SK-N-SH treated with all-trans-retinoic acid at 6 μM for 48 hours (cell line): ENCODE measurements at places on chromosomes 2 and 18.

DNA sequence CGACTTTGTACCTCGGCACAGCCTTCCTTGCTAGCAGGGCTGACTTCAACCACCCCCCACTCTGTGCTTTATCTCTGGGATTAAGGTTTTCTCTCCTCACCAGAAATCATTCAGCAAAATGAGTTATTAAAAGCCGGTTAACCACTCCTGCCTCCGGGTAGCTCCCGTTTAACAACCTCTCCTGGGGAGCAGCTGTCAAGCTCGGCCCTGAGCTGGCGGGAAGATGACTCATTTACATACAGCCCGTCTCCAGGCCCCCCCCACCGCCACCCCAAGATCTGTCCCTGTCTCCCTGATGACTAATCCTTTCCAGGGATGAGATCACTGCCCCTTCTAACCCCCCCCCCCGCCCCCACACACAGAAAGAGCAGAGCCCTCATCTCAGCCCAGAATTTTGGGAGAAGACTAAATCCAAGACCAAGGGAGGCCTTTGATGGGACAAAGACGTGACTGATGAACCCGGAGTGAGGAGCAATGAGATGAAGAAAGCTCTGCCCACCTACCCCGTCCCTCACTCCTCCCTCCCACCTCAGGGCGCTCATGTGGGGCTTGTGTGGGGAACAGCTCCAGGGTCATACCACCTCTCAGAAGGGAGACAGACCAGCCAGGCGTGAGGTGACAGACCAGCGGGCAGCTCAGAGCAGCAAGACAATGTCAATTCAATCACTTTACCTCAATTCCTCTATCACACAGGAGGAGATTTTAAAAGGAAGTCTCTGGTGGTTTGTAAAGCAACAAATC, 131.4 kb downstream of the MSH2 start:
- ATAC-seq: peak; percentile 79

- no peak for ATAC-seq
Measured at GRCh38 chr2:204205538-204205937, 269.0 kb downstream of the ICOS start.

- ATAC-seq: no peak
Measured at GRCh38 chr2:169923977-169924376, 96.7 kb downstream of the UBR3 start.

DNA sequence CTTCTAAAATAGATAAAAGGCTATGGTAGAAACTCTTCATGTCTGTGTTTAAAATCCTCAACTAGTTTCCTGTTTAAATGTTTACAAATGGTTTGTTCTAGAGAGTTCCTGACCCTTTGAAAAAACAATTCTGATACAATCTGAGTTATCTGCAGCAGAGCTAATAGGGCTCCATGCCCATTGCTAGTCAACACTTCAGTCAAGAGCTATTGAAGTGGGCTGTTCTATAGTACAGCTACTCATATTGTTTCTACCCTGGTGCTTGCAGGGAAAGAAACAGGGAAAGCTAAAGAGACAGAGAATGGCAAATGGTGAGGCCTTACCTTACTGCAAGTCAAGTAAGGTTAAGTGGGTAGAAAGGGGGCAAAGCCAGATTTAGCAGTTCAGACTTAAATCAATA, 112.3 kb upstream of the CAVIN2 start:
- ATAC-seq: no peak

DNA sequence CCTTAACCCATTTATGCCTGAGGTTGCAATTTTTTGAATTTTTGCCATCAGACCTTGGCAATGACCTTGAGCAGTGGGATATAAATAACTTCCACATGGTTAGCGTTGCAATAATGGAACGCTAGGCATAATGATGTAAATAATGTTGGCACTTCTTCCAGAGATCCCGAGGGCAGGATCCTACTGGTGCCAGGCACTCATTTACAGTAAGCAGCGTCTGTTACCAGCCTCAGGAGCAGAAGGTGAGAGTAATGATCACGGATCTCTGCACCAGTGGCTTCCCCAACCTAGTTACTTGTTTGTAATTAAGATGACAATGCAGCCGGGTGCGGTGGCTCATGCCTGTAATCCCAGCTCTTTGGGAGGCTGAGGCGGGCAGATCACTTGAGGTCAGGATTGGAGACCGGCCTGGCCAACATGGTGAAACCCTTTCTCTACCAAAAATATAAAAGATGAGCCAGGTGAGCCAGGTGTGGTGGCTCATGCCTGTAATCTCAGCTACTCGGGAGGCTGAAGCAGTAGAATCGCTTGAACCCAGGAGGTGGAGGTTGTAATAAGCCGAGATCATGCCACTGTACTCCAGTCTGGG, 41.9 kb downstream of the CPO start:
- ATAC-seq: peak; percentile 12; the same call in 2 of the 3 replicates

DNA sequence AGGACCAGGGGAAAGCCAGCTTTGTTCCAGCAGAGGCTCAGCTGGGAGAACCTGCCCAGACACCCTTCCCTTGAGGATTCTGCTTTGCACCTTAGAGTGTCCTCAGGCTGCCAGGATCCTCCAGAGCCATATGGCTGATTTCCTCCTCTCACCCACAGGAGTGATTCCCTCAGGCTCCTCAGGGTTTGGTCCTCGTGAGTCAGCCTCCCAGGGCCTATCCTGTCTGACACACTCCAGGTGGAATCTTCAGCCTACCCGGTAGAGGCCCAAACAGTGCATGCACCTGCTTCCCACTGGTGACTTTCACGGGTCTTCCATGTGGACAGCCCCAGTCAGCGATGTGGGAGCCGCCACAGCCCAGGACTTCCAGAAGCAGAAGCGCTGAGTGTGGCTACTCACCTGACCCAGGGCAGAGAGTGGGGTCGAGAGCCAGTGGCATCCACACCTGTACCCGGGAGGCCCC, 73.3 kb downstream of the TFCP2L1 start:
- ATAC-seq: no peak

DNA sequence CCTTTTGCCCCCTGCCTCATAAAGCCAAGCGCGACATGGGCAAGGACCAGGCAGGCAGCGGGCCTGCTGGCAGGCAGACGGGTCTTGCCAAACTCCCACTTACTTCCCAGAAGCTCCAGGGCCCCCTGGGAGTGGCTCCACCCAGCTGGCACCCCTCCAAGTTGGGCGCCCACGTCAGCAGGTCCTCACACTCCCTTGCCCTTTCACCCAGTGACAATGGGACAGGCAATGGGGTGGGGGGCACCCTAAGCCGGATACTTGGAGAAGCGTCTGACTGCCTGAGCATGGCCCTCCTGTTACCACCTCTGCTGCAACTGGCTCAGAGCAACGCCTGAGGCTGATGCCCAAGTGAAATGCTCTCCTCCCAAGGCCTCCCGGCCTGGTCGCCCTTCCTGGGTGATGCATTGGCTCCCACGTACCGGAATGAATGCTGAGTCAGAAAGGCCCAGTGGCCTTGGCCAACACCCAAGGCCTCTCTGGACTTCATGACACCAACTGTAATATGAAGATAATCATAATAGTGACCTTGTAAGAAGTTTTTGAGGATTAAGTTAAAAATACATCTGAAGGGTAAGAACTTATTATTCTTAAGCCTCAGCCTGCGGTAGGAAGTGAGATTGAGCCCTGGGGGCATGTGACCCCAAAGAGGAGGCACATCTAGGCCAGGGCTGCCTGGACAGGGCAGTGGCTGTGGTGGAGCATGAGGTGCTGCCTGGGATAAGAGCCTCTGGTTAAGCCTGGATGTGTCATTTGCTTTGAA, 31.6 kb downstream of the KCNK3 start:
- peak; percentile 46 for ATAC-seq

DNA sequence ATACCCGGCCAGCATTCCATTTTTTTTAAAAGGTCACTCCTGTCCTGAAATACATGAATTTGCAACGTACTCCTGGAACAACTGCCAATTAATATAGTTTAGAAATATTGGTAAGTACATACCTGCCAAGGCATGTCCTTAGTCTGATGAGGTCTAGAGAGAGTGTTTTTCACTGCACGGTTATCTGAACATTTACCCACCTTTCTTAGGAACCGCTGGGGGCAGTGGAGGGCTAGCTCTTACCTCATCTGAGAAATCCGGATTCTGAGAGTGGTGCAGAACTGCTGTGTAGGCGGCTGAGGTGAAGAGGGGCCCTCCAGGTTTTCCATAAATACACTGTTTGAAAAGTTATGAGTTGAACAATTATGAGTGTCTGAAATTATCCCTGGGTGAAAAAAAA, 133.1 kb upstream of the CCDC195 start:
- ATAC-seq: no peak

DNA sequence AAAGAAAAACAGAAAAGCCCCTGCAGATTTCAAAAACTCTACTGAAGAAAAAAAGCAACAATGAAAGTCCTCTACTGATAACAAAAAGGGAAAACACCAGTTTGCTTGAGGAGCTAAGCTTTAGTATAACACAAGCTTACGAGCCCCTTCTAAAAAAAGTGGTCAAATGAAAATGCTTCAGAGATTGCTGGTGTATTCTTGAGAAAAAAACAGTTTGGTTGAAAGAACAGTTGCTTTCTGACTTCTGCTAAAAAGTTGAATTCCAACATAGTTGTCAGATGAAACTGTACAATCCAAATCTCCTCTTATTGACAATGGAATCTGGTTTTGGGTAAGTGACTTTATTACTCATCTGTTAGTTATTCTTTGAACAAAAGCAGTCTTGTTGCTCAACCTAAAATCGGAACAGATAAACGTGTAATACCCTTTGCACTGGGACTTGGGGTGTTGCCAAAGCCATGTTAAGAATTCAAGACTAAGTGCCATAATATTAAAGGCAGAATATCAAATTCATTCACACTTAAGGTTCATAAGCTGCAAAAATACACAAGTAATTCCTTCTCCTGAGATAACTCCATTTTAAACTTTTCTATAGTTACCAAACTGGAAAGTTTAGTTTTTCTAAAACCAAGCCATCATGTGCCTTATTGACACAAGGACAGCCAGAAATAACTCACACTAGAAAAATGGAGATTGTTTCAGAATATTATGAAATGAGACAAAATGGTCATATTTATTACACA, 45.3 kb upstream of the SPAG16 start:
- peak; percentile 80 for ATAC-seq

GRCh38 chr2:2767837-2768236, 436.8 kb upstream of the MYT1L start:
- ATAC-seq: no peak

- ATAC-seq: no peak
Measured at GRCh38 chr18:61727241-61728193, 165.3 kb downstream of the RNF152 start.

- ATAC-seq: peak; percentile 89
Measured at GRCh38 chr18:41906528-41907146, 48.4 kb upstream of the PIK3C3 start.

DNA sequence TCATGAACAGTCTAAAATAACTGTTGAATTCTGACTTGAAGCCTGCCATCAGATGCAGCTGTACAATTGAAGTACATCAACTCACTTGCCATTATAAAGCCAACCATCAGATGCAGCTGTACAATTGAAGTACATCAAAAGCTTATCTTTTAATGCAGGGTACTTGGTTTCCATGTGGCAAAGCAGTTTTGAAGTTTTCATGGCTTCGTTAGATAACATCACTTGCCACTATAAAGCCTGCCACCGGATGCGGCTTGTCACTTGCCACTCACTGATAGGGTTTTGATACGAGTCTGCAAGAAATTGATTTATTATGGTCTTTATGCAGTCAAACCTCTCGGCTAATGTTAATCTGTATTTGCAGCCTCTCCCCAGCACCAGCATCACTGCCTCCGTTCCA, 1605.8 kb downstream of the SUCLG1 start:
- ATAC-seq: no peak

DNA sequence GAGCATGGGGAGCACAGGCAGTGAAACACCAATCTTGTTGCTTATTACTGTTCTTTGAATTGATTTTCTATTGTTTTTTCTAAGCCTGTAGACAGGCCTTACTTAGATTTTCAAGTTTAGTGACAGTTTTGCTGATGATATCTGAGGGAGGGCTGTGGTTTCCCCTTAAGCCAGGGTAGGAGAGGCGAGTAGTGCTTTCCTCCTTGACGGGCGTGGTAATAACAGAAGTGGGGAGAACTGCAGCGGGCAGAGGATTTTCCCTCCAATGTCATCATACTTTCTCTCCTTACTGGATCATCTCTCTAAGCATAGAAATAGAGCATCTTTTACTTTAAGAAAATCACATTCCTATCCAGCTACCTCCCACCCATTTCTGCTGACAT, 314.4 kb downstream of the ALK start:
- no peak for ATAC-seq

DNA sequence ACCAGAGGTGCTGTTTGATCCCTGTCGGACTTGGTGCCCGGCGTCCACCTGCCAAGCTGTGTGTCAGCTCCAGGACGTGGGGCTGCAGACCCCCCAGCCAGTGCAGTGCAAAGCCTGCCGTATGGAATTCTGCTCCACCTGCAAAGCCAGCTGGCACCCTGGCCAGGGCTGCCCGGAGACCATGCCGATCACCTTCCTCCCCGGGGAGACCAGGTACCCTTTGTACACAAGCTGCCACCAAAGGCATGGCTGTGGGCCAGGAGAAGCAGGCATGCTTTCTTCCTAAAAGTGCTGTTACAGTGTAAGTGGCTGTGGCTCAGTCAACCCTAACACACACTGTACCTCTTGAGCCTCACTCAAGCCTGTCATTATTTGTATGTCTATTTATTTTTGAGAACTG, 103.3 kb downstream of the RNF144A start:
- ATAC-seq: no peak

DNA sequence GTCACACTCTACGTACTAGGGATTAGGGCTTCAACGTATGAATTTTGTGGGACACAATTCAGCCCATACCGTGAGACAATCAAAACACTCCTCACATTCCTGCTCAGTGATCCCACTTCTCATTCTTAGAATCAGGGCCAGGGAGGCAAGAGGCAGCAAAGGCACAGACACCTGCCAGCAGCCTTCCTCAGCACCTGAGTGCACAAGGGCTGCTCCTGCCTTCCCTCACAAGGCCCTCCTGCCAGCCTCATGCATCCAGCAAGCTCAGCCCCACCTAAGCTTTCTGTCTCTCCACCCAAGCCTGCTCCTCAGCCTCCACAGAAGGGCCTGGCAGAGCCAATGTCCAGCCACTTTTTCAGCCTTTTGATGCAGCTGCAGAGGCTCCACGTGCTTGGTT, 141.6 kb downstream of the SP3 start:
- no peak for ATAC-seq

DNA sequence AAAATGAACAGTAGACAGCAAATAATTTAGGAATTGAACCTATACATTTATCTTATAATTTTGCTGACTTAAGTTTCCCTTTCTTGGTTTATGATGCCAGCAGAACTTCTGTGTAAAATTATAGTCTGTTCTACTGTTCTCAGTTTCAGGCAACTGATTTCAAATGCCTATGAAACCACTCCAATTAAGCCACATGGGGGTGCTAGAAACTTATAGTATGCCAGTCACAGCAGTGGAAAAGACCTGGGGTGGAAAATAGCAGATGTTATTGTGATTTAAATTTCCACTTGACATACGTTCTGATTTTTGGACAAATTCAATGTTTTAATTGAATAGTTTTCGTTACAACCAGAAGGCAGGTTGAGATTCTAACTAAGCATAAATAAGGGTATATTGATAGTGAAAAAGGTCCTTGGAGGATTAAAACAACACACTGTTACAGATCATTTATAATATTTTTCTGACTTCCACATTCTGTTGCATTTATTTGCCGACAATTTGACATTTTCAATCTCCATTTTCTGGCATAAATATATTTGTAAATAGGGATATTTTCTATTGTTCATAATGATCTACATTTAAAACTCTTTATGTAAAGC, 61.4 kb downstream of the CPS1 start:
- peak; percentile 96 for ATAC-seq
